ENCODE measurements at places on chromosomes 7 and 10.

- DNase-seq: peak; percentile 11
These were observed 39.5 kb downstream of the XRCC2 start for GRCh38 chr7:152636441-152636840.

GRCh38 chr7:147579148-147579547 lies 1011.4 kb upstream of the C7orf33 start:
- DNase-seq: no peak

- no peak for DNase-seq
These were observed 50.8 kb upstream of the FRMD4A start for GRCh38 chr10:14381475-14381874.

GRCh38 chr7:39987641-39988347 lies 37.7 kb downstream of the CDK13 start:
- no peak for DNase-seq

DNA sequence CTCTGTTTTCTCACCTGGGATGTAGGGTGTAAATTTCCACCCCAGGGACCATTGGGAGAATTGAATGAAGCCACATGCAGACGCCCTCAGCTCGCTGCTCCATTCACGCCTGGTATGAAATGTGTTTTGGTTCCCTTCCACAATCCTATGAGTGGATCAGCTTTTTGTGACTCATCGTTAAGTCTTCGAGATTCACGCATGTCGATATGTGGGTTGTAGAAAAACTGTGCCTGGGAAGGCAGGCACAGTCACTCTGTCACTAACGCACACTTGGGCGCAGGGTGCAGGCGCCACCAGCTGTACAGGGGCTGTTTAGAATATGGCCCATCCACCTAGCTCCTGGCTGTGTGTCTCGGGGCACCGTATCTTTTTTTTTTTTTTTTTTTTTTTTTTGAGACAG lies 64.2 kb upstream of the SH2B2 start:
- DNase-seq: no peak

DNA sequence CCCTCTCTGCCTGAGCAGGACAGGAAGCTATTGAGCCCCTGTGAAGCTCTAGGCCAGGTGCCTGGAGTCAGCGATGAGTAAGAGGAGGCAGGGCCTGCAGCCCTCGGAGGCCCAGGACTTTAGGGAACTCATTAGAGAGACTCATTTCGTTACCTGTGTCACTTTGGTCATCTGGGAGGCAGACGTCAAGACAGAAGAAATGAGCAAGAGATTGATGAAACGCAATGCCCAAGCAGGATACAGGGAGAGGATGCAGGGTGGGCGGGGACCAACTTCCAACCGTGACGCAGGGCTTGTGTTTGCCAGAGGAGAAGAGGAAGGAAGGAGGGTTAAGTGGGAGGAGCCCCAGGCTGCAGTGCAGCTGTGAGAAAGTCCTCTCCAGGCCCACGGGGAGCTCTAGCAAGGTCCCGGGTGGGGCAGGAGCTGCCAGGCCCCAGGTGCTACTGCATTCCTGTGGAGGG lies 26.4 kb upstream of the GNA12 start:
- peak; percentile 86 for DNase-seq

GRCh38 chr10:120586471-120586872 lies 129.4 kb downstream of the PLPP4 start:
- DNase-seq: peak; percentile 14

DNA sequence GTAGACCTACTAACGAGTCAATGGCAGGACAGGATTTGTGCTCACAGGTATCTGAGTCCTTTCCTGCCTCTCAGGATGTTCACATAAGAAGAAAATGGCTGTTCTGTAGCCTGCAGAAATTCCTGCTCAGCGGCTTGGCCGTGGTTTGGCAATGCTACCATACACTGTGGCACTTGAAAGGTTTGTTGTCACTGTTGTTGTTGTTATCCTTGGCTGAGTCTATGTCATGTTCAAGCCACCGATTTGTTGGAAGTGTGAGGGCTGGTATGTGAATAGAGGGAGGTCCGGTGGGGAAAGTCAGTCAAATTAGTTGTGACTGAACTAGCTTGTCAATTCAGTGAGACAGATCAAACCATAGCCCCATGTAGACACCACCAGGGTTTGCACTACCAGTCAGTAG lies 199.9 kb downstream of the TRIL start:
- no peak for DNase-seq

GRCh38 chr7:92598310-92598981 lies 8.3 kb upstream of the FAM133B start:
- DNase-seq: no peak

DNA sequence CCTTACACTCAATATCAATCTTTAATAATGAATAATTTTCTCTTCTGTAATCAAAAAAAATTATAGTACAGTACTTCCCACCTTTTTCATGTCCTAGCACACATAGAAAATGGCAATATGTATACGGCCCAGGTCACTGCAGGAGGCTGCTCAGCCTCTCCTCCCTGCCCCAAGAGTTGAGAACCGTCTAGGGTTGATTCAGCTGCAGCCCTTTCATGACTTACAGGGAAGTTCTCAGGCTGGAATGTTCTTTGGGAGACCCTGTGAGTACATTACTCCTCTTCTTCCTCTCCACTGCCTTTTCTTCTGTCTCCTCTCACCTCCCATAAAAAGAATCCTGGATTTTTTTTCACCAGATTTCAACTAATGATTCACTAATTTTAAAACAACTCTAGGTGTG lies 180.0 kb downstream of the HDAC9 start:
- DNase-seq: no peak

GRCh38 chr10:63707254-63707910 lies 186.2 kb downstream of the REEP3 start:
- DNase-seq: peak; percentile 99

GRCh38 chr10:124185084-124185483 lies 91.7 kb upstream of the CHST15 start:
- DNase-seq: no peak

Measured in cardiac fibroblast (primary cell).